ENCODE measurements at places on chromosomes 5 and 9.

- no peak for DNase-seq
Measured at GRCh38 chr5:134969166-134969565, 1.5 kb downstream of the CATSPER3 start.

DNA sequence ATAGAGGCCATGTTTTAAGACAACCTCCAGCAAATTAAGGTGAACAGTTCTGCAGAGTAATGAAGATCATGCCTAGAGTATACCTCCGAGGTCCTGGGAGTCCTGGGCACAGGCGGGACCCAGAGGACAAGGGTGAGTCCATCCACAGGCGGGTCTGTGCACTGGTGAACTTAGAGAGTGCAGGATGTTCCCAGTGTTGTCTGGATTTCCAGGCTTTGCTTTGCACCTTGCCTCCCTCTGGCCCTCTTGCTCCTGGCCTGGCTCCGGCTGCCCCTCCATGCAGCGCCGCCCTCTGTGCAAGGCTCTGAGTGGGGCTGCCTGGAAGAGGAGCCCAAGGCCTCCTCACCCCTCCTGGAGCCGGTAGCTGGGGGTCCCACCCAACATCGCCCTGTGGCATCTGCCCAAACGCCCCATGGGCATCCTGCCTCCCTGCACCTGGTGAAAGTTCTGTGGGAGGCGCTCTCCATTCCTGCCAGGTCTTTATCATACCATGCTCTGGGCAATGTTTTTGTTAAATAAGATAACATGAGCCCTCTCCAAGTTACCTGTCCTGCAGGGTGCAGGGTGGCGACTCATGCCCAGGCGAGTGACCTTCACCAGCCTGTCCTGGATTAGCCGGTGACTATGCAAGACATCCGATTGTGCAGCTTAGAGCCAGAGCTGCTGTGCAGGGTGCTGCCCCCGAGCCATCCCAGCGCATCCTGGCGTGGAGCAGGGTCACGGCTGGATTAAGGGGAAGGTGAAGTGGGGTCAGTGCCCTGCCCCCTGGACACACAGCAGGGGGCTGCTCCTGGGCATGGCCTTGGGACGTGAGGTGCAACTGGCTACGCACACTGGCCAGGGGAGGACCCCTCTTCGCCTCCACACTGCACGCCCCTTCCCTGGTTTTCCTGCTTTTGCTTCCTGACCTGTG is 41.3 kb upstream of the LPCAT1 start:
- no peak for DNase-seq

- no peak for DNase-seq
Measured at GRCh38 chr9:134319306-134320125, 6.7 kb upstream of the RXRA start.

DNA sequence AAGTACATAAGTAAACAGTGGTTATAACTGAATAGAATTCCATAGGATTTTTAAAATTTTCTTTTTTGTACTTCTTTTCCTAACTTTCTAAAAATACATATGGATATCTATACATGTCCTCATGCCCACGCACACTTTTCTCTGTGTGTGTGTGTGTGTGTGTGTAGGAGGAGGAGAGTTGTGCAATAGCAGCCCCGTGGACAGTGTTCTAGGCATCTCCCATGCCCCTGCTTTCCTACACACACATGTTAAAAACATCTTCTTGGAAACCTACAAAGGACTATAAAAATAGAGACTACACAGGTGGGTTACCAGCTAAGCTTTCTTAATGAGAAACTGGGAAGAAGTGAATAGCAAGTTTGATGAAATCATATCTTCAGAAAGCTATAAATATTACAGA is 19.8 kb upstream of the HEXB start:
- DNase-seq = no peak

GRCh38 chr5:75265731-75266130 is 29.1 kb upstream of the ANKRD31 start:
- DNase-seq = no peak

DNA sequence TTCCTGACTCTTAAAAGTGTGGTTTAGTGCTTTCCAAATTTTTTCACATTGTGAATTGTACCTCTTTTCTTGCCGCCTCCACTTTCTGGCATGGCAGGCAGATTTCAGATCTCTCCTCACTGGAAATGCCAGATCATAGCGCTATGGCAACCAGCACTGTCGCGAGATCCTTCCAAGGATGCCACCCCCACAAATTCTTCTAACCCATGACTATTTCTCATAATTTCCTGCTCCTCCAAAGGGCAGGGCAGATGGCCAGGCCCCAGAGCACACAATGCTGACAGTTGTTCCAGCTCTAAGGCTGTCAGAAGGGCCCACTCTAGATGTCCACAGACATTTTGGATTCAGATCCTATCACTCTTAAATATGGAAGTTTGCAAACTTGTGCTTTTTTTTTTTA is 446.2 kb upstream of the RIOK2 start:
- DNase-seq = no peak

DNA sequence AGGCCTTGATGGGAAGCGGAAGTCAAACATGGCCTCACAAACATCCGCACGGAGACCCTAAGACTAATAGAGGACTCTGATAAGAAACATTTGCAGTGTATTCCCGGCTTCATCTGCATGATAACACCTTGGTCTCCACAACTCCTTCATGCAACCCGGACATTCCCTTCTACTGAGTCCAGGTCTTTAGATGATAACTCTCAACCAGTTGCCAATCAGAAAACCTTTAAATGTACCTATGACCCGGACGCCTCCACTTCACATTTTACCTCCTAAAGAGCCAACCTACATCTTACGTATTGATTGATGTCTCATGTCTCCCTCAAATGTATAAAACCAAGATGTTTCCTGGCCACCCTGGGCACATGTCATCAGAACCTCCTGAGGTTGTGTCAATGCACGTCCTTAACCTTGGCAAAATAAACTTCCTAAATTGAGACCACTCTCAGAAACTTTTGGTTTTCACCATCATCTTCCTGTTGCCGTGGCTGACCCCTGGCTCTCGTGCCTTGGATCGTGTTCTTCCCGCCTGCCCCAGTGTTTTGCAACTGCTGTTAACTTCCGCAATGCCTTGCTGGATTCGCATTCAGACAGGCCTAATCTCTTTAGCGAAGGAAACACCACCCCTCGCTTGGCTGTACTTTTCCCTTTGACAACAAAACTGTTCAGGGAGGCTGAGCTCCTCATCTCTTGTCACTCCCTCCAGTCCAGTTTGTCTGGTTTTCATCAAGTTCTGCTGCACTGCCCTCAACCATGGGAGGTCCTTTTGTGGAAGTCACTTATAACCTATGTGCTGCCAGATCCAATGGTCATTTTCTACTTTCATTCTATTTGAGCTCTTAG is 1.1 kb upstream of the DAP start:
- no peak for DNase-seq

DNA sequence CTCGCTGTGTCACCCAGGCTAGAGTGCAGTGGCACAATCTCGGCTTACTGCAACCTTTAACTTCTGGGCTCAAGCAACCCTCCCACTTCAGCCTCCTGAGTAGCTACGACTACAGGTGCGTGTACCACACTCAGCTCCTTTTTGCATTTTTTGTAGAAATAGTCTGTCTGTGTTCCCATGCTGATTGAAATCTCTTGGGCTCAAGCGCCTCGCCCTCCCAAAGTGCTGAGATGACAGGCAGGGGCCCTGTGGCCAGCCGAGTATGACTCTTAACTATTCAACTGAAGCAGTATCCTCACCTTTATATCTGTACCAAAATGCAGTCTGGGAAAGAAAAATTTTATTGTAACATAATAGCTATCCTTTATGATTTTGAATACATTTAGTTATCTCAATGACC is 12.2 kb upstream of the NIM1K start:
- no peak for DNase-seq

DNA sequence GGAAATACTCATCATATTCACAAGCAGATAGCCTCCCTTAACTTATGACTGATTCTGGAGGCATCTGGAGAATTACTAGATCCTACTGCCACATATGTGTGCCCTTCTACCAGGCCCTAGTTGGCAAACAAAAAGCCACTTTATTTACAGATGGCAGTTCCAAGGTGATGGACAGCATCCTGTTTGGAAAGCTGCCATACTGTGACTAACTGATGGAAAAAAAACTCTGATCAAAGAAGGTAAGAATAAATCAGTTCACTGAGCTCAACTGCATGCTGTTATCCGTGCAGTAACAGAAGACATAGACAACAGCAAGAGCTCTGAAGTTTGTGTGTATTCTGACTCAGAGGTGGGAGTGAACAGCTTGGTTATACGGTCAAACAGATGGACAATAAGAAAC is 279.8 kb upstream of the POU5F2 start:
- DNase-seq = no peak

- no peak for DNase-seq
Measured at GRCh38 chr9:69455311-69455710, 130.3 kb downstream of the ENTREP1 start.

DNA sequence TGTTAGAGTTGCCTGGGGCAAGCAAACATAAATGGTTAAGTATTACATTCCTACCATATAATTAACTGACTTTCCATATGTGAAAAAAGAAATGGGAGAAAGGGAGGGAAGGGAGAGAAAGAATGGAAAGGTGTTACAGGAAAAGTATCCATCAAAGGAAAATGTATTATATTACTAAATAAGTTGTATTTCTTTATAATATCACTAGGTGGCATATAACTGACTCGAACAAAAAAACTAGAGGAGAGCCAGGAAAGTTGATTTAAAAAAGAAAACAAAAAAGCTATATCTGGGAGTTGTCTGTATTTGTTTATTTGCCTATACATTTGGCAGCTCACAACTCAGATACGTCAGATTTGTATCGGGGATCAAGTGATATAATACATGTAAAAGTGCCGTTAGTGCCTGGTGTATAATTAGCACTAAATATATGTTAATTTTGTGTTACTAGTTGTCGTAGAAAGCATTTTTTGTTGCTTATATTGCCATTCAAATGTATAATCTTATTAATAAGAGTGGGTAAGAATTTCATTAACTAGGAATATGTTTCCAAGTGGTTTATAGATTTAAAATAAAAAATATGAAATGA is 59.6 kb upstream of the ADAMTS19 start:
- no peak for DNase-seq

DNA sequence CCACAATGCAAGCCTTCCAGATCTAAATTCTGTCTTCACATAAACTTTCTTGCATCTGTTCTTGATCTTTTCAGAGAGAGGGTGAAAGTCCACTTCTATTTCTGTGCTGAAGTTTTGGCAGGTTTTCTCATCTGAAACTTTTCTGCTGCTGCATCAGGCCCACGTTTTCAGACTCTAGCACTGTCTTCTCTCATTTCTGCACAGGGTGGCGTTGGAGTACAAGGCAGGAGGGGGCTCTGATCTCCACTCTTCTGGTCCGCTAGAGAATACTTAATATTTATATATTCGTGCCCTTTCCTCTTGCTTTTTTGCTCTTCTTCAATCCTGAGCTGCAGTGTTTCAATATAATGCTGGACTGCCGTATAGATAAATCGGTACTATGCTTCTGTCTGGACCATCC is 204.0 kb upstream of the PRDM9 start:
- no peak for DNase-seq

GRCh38 chr5:76954383-76954763 is 1.5 kb downstream of the CRHBP start:
- DNase-seq = no peak

GRCh38 chr5:149407323-149408251 is 28.5 kb upstream of the IL17B start:
- DNase-seq = no peak

- no peak for DNase-seq
Measured at GRCh38 chr9:135692410-135692809, 6.9 kb downstream of the SOHLH1 start.

GRCh38 chr5:146130440-146131045 is 25.2 kb upstream of the PLAC8L1 start:
- DNase-seq = no peak

- DNase-seq = no peak
Measured at GRCh38 chr9:75946766-75947165, 56.3 kb downstream of the PCSK5 start.

- no peak for DNase-seq
Measured at GRCh38 chr5:149636861-149637246, 55.6 kb downstream of the ARHGEF37 start.

- no peak for DNase-seq
Measured at GRCh38 chr9:122097679-122098315, 4.7 kb upstream of the TTLL11 start.

DNA sequence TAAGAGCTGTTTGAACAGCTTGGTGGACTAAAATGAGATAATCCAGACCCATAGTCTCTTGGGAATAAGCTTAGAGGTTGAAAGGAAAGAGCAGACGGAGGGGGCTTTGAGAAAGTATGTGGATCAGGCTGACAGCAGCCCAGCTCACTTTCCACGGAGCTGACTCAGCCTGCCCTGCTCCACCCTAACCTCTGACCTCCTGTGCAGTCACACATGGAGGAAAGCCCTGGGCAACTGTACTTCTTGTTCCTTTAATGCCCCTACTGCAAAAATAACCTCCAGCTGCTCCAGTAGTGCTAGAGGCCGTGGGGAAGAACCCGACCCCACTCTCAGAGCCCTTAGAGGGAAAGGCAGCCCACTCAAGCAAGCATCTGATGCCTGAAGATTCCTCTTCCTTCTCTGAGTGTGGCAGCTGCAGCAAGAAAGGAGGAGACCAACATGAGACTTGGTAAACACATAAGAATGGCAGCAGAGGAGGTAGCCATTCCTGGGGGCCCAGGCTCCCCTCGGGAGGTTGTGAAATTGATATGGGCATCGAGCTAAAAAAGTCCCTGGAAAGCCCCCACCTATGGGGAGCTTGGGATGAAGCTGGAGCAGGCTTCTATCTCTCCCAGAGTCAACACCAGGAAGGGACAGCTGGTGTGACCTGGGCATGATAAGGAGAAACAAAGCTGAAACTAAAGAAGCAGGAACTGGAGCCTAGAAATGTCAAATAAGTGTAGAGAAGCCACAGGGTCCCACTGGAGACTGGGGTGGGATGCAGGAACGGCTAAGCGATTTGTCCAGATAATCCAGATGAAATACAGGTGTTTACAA is 204.3 kb downstream of the PIK3R1 start:
- DNase-seq = no peak

GRCh38 chr5:129617206-129617605 is 130.7 kb upstream of the MINAR2 start:
- no peak for DNase-seq

DNA sequence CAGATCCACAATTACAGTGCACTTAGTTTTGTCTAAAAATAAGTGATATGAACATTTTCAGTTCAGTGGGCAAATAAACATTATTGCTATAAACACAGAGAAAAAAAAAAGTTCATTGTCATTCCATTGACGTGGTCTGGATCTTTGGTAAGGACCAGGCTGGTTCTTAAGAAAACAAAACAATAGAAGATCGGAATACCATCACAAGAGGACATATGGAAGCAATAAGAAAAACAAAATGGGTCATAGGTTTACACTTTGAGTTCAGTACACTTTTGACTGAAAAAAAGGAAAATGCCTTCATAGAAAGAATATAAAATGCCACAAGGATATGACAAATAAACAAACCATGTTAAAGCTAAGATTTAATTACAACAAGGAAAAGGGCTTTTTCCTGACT is 289.5 kb upstream of the TYRP1 start:
- DNase-seq = no peak

DNA sequence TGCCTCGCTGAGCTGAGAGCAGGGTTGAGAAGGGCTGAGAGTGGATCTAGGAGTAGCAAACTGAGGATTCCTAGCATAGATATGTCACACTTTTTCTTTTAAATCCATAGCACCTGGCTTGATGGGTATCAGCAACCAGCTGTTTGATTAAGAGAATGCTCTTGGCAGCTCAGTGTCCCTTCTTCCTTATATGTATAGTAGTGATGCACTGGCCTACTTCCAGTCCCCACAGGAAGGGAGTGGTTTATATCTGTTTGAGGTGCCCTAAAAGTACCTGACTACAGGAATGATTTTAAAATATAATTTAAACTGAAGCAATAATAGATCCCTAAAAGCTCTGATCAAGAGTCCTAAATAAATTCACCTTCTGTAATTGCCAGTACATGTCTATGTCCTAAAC is 546.8 kb upstream of the ZNF608 start:
- DNase-seq = no peak

- DNase-seq = peak; percentile 58
Measured at GRCh38 chr5:43007246-43007910, 32.7 kb downstream of the ANXA2R start.
